ENCODE measurements at places on chromosomes 11 and 22.
A peak's percentile ranks its signal among the peaks of the same experiment; 100 is the strongest.

GRCh38 chr11:18526130-18526520 is 617 bp downstream of the TSG101 start:
- DNase-seq, result no peak

- no peak for DNase-seq
Measured at GRCh38 chr11:134170177-134170918, 53.4 kb downstream of the NCAPD3 start.

DNA sequence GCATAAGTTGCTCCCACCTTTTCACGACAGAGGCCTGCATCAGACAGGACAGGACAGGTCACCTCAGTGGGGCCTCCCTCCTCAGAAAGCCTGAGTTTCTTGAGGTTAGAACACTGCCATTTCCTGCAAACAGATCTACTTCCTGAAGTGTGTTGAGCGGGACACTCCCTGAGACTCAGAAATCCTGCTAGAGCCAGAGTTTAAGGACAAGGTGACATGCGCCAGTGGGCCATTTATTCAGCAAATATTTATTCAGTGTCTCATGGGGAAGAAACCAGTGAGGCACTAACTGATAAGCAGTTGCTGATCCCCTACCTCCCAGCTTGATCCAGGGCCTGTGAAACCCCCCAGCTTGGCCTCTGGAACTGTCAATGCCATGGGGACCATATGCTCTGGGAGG is 454.6 kb downstream of the SOX6 start:
- DNase-seq, result peak; percentile 18

DNA sequence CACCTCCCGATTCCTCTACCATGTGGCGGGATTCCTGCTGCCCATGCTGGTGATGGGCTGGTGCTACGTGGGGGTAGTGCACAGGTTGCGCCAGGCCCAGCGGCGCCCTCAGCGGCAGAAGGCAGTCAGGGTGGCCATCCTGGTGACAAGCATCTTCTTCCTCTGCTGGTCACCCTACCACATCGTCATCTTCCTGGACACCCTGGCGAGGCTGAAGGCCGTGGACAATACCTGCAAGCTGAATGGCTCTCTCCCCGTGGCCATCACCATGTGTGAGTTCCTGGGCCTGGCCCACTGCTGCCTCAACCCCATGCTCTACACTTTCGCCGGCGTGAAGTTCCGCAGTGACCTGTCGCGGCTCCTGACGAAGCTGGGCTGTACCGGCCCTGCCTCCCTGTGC is 10.5 kb downstream of the CXCR5 start:
- DNase-seq, result no peak

- no peak for DNase-seq
Measured at GRCh38 chr11:64436000-64436399, 77.0 kb downstream of the RPS6KA4 start.

- DNase-seq, result no peak
Measured at GRCh38 chr11:126404367-126404766, 48.9 kb downstream of the ST3GAL4 start.

DNA sequence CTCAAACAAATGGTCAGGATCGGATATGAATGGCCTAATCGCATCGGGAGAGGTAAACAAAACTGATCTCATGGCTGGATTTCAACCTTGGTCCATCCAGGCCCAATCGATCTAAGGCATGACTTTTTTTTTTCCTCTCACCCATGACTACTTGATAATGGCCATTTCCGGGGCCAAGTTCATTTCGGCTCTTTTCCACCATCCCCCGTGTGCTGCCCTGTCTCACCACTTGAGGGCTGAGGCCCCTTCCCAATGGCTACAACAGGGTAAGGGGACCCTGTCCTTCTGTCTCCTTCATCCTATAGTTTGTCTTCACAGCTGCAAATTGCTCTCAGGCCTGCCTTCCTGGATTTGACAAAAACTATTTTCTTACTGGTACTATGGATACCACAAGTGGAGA is 26.7 kb downstream of the GRAP2 start:
- DNase-seq, result no peak

GRCh38 chr22:17575681-17576080 is 12.4 kb downstream of the SLC25A18 start:
- DNase-seq, result no peak

DNA sequence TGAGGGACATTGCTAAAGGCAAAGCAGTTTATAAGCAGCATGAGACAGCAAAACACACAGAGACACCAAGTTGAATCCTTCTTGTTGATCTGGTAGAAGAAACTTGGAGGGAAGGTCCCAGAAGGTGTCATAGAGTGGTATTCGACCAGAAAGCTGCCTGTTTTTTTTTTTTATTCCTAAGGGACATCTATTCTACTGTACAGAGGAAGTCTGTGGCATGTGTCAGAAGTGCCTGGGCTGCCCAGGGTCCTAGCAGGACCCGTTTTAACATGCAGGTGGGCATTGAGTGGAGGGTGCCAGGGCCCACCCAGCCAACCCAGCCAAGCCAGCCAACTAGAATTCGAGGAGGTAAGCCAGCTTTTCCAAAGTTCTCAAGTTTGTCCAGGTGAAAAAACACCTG is 68.0 kb upstream of the ATXN10 start:
- DNase-seq, result no peak

GRCh38 chr11:28822576-28822975 is 714.4 kb downstream of the METTL15 start:
- DNase-seq, result no peak

DNA sequence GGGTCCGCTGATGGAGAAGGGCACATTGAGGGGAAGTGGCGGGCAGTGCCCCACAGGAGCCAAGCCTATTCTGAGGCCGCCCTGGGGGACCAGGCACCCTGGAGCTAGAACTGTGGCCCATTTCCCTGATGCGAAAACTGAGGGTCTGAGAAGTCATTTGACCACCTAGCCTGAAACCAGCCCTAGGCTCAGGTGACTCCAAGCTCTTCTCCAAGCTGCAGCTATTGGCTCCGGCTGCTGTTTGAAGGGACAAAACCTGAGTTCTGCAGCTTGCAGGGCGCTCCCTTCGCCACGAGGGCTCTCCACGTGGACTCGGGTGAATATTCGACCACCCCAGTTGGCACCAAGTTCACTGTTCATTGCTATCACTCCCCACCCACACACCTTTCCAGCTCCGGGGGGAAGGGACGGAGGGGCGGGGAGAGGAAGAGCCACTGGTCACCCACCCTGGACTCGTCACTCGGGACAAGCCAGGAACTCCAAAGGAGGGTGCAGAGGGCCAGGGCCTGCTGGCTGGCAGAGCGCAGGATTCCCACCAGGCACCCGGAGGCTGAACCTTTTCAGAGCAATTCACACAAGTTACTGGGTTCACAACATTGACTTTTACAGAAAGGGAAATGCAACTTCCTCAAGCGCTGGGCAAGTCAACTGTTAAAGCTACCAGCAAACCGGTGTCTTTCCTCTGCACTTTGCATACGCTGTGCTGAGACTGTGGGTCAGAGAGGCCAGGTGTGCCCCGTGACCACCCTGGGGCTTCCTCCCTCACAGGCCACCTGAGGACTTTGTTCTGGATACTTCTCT is 1.1 kb upstream of the RAC2 start:
- DNase-seq, result no peak

GRCh38 chr11:111438846-111439520 is 59.9 kb upstream of the POU2AF1 start:
- no peak for DNase-seq

- peak; percentile 80 for DNase-seq
Measured at GRCh38 chr11:65915821-65916251, 3.0 kb downstream of the C11orf68 start.

- DNase-seq, result no peak
Measured at GRCh38 chr11:11071486-11071885, 213.6 kb upstream of the ZBED5 start.

DNA sequence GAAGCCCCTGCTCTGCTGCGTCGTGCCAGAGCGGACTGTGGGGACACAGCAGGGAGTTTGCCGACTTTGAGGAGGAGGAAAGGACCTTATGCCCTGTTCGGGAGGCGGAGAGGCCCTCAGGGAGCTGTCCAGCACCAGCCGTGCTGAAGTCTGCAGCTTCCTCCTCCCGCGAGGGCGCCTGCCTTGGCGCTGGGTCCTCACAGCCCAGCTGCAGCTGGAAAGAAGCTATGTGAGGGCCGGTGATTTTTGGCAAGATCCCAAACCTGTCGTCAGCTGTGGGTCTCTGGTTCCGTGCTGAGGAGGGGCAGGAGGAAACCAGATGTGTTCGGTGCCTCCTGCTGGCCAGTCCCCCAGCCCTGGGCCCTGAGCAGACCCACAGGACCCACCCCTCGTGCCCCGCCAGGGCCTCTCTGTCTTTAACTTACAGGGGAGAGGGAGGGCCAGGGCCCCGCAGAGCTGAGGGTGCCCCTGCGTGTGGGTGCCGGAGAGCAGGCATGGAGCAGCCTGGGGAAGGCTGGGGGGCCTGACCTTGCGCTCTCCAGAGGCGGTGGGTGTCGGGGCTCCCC is 12.0 kb downstream of the BRSK2 start:
- peak; percentile 89 for DNase-seq

DNA sequence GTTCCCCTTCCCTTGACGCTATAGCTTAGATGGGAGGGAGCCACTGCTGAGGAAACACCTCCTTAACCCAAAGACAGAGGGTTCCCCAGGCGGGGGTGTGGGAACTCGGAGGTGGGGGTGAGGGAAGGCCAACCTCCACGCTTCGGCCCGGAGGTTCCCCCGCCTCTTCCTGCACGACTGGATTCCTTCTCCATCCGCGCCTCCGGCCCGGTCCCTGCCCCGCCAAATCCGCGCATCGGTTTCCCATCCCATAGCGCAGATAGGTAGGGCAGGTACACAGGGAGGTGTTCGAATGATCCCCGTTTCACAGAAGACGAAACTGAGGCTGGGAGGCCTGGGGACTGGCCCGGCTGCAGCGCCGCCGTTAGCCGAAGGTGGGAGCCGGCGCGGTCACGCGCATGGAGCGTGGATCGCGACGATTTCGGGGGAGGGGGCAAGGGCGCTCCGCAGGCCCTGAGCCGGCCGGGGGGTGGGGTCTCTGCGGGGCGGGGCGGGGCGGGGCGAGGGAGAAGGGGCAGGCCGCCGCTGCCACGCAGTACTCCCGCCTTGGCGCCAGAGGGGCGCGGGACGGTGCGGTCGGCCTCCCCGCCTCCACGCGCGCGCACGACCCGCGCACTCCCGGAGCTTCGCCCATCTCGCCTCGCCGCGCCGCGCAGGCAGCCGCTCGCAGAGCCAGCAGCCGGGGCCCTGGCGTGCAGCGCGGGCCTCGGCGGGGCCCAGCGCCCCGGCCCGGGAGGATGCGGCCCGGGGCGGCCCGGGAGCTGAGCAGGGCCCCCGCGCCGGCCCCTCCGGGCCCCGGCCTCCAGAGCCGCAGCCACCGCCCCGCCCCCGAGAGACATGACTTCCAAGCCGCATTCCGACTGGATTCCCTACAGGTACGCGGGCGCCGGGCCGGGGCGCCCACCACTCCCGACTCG is at the start of gene TUB:
TUB (plus strand) TSS at position 538 of the 917 bp plus-strand sequence; CDS start at position 838, 300 bp downstream.
- no peak for DNase-seq

DNA sequence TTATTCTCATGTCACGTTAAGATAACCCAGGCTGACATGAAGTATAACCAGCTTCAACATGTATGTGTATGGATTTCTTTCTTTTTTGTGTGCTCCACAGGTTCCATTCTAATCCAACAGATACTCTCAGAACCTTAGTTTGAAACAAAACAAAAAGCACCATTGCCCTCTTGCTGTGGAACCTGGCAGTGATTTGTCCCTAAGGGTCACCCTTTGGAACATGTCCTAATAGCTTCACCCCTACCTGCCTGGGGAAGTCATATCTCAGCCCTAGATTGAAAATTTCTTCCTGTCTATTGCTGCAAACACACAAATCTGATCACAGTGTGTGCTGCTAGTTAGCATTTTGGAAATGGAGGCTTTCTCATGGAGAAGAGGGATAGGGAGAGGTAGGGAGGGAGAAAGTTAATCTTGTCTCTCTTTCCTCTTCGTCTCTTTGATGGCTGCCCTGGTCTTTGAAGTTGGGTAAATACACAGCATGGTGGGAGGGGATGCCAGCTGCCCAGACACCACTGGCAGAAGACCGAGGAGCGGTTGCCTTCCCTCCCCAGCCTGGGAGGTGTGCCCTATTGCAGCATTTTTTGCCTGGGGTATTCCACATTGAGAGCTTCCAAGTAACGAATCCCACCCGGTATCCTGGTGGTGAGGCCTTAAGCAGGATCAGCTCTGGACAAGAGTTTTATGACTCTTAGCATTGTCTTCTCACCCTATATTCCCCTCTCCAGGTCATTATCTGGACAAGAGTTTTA is 11.6 kb upstream of the CADM1 start:
- DNase-seq, result no peak

GRCh38 chr22:17974087-17974486 is 50.3 kb downstream of the MICAL3 start:
- no peak for DNase-seq

GRCh38 chr22:36055376-36056295 is 27.0 kb upstream of the RBFOX2 start:
- no peak for DNase-seq

GRCh38 chr11:96260532-96260931 is 82.5 kb downstream of the MAML2 start:
- no peak for DNase-seq

DNA sequence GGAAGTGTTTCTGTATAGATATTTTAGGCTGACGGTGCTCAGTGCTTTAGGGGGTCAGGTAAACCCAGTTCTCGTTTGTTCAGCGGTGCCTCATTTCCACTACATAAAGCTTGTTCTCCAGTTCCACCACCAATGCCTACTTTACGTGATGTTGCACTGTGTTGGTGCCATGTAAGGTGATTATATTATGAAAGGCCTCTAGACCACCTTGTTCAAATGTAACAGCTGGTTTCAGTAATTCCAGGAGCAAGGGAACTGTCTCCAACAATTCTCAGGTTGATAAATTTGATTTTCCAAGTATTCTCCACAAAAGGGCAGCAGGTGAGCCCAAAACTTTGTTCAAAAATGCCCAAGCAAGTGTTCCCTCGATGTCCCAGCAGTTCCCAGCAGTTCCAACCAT is 83.7 kb upstream of the SEPTIN5 start:
- no peak for DNase-seq

DNA sequence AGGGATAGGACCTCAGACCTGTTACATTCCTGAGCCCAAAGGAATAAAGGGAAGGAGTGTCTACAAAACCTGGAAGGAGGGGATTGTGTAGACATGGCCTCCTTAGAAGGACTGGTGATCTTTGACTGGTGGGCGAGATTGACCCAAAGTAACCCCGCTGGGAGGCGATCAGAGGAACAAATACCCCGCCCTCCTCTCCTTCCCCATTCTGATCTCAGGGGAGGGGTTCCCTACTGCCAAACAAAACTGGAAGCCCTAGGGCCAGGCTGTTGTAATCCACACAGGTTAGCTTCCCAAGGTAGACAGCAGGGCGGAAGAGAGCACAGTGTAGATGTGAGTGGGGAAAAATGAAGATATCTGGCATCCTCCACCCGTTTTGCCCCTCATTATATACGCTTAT is 24.7 kb downstream of the NCF4 start:
- DNase-seq, result no peak

GRCh38 chr11:133501643-133502539 is 30.4 kb downstream of the OPCML start:
- DNase-seq, result no peak
